ENCODE measurements at places on chromosomes 2 and 18.

GRCh38 chr2:18125303-18125702, 246.8 kb downstream of the KCNS3 start:
- no peak for DNase-seq

GRCh38 chr2:38549071-38549704, 53.5 kb downstream of the HNRNPLL start:
- DNase-seq, result no peak

DNA sequence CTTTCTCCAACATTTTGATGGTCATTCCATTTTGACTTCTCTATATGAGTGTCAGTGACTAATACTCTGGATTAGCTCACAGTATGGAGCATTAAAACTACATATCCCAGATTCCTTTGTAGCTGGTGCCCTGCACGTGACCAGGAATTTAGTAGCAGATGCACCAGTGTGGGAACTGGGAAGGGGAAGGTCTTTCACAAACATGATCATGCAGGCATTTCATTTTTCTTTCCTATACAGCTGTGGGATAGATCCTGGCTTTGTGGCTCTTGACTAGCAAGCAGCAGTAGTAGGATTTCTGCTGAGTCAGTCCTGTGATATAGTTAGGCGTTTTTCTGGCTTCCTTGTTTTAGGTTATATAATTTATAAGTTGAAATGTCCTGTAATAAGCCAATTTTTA, 971.0 kb upstream of the CDH2 start:
- no peak for DNase-seq

- no peak for DNase-seq
These were observed 192.2 kb upstream of the HS6ST1 start for GRCh38 chr2:128510701-128511397.

Data from activated T-helper 1 cell treated with anti-CD3 and anti-CD28 coated beads, Interleukin-2, amount 50 U/mL, for 16 hours (primary cell).